Left lung (tissue), 14 donors: ENCODE measurements at places on chromosomes 13 and 19.

- no peak for DNase-seq
Observed at GRCh38 chr19:3188627-3189596, 3.2 kb downstream of the NCLN start.

- no peak for DNase-seq
Observed at GRCh38 chr19:13160557-13160956, 10.3 kb downstream of the IER2 start.

- DNase-seq = peak; percentile 90
Observed at GRCh38 chr19:51422053-51422448, 4.6 kb upstream of the SIGLEC10 start.

DNA sequence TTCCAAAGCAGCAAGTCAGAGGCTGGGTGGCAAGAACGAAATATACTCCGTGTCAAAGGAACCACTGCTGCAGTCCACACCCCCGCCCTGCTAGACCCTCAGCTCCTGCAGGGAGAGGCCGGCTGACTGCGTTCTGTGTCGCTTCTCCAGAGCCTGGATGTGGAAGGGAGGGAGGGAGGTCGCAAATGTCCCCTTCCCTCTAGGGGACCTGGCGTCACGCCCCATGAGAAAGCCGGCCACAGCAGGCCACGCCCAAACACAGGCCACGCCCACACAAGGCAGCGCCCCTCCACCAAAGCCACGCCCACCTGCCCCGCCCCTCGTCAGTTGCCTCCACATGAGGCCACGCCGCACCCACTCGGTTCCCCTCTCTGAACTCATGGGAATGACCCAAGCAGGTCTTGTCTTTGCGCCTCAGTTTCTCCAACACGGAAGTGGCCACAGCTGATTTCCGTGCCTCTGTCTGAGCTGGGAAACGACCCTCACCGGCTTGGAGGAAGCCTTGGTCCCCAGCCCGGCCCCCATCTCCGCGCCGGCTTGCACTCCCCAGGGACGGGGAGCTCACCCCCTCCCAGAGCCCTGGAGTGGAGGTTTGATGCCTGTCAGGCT lies 38.4 kb upstream of the TCF3 start:
- DNase-seq = no peak

DNA sequence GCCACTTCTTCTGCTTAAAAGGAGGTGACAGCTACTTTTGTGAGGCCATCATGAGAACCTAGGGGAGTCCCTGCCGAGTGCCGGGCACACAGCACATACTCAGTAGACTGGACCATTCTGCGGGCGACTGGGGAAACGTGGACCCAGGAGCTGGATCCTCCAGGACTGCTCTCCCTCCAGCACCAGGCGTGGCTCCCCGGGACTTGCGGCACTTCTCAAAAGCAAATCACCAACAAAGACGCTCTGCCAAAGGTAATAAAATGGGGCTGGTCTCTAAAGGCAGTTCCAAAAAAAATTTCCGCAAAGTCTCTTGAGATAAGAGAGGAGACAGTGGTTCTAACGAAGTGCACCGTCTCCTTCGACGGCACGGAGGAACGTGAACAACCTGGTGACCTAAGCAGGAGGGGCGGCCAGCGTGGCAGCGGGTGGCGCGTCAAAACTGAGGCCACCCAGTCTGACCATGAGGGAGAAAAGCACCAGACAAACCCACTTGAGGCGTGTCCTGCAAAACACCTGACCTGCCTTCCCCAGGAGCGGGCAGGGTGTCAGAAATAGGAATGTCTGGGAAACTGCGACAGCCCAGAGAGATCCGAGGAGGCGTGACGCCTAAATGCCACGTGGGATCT lies 1.4 kb upstream of the TMPRSS9 start:
- no peak for DNase-seq
